ENCODE measurements at places on chromosomes 1 and 21.
A peak's percentile ranks its signal among the peaks of the same experiment; 100 is the strongest.

DNA sequence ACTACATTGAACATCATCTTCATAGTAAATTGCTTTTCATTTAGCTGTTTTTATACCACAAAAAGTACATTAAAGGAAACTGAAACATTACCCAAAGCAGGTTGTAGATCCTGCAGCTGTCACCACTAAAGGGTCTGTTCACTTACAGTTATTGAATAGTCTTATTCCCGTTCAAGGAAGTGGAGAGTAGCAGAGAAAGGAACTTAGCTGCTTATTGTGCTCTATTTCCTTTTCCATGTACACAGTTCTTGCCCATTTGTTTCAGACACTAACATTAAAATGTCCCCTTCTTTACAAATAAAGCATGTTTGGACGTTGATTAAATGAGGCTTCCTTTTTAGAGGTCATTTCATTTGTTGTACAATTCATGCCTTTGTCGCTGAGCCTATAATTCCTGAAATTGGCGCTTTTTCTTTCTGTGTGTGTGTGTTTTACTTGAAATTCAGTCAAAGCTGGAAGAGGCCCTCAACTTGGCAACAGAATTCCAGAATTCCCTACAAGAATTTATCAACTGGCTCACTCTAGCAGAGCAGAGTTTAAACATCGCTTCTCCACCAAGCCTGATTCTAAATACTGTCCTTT lies 44.4 kb upstream of the BMP8A start:
- no peak overlapping the region for H3K27ac ChIP-seq
- no peak for DNase-seq
- peaks cover 12% of the 10 kb centered on the region for H3K4me1 ChIP-seq
- H3K36me3 ChIP-seq, result peaks cover 2% of the 10 kb centered on the region
- H3K4me3 ChIP-seq, result no peak overlapping the region

DNA sequence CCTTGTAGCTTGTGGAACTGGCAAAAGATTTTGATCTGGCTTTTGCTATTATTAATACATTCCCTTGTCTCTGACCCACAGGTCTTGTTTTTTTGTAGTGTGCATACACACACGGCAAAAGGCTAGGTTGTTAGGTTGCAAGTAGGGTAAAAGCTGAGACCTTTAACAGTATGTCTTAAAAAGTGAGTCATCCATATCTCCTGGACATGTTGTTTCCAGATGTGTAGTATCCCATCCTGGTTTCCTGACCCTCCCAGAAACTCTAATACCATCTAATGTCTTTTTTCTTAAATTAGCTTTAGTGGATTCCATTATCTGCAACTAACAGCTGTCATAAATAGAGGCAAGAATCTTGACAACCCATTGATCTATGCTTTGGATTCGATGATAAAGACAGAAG lies 14.7 kb downstream of the OVGP1 start:
- H3K36me3 ChIP-seq, result no peaks in the 10 kb centered on the region
- peaks cover 6% of the 10 kb centered on the region for H3K4me1 ChIP-seq
- H3K27ac ChIP-seq, result no peak overlapping the region

DNA sequence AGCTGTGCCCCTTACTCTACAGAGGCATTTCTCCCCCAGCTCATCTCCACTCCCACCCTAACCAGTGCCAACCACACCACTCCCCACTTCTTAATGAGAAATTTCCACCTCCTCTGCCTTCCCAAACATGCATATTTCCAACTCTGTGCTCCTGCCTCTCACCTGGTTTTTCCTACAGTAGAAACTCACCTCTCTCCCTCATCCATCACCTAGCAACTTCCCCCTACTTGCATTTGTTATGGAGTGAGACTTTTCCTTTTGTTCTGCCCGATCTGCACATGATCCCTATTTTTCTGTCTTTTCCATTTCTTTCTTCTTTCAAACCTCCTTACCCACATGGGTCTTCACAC lies 11.9 kb downstream of the RGS8 start:
- peaks cover 2% of the 10 kb centered on the region for H3K4me1 ChIP-seq
- H3K4me3 ChIP-seq, result no peak overlapping the region
- H3K27ac ChIP-seq, result no peak overlapping the region
- DNase-seq, result no peak
- no peaks in the 10 kb centered on the region for H3K36me3 ChIP-seq

DNA sequence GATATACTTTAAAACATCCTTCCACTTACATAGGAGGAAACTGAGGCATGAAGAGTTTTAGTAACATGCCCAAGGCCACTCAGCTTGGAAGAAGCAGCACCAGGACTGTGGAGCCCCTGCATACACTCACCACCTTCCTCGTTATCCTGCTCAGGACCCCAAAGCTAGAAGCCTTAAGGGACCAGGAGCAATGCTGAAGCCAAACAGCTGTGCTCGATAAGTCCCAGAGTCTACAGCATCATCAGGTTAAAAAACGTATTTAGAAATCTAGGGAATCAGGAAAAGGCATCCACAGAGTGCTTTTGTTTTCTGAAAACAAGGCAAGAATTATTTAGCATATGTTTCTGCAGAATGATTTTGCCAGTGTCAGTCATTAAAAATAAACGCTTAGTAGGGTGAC lies 301.7 kb upstream of the ESRRG start:
- H3K4me3 ChIP-seq, result no peak overlapping the region
- H3K4me1 ChIP-seq, result no peaks in the 10 kb centered on the region
- no peaks in the 10 kb centered on the region for H3K36me3 ChIP-seq

GRCh38 chr1:1037366-1038327 lies 17.7 kb downstream of the AGRN start:
- no peaks in the 10 kb centered on the region for H3K36me3 ChIP-seq
- peaks cover 9% of the 10 kb centered on the region for H3K4me1 ChIP-seq
- DNase-seq, result no peak
- H3K4me3 ChIP-seq, result no peak overlapping the region
- H3K27ac ChIP-seq, result no peak overlapping the region
- no peaks in the 10 kb centered on the region for H3K27me3 ChIP-seq

DNA sequence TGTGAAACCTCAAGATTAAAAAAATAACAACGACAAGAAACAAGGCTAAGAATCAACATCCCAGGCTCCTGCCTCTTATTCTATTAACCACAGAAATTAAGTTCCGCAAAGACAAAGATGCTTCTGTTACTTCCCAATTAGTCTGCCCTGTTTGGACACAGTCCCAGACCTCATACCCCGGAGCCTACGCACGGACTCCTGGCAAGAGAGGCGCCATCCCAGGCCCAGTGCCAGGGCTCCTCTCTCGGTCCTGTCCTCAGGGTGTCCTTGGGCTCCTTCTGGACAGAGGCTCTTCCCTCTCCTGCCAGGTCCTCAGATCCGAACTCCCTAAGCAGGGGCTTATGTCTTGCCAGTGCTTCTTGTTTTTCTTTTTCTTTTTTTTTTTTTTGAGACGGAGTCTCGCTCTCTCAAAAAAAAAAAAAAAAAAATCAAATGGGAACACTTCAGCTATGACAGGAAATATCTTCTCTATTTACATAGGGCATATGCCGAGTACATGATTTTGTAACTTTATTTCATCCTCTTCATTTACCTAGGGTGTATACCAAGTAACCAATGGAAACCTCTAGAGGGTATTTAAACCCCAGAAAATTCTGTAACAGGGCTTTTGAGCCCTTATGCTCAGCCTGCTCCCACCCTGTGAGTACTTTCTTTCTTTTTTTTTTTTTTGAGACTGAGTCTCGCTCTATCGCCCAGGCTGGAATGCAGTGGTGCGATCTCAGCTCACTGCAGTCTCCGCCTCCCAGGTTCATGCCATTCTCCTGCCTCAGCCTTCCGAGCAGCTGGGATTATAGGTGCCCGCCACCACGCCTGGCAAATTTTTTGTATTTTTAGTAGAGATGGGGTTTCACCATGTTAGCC lies 11.7 kb upstream of the ENO1 start:
- H3K4me3 ChIP-seq, result peak overlapping the region; percentile 17
- no peaks in the 10 kb centered on the region for H3K36me3 ChIP-seq
- no peaks in the 10 kb centered on the region for H3K4me1 ChIP-seq
- H3K27me3 ChIP-seq, result no peaks in the 10 kb centered on the region
- DNase-seq, result peak; percentile 85

GRCh38 chr1:176195547-176195946 lies 11.5 kb downstream of the COP1 start:
- H3K4me1 ChIP-seq, result peaks cover 1% of the 10 kb centered on the region
- no peak for DNase-seq
- H3K27ac ChIP-seq, result no peak overlapping the region
- H3K4me3 ChIP-seq, result no peak overlapping the region

GRCh38 chr1:47396671-47397196 lies 19.4 kb upstream of the FOXE3 start:
- no peak overlapping the region for H3K27ac ChIP-seq
- no peak overlapping the region for H3K4me3 ChIP-seq
- no peaks in the 10 kb centered on the region for H3K27me3 ChIP-seq
- H3K36me3 ChIP-seq, result no peaks in the 10 kb centered on the region
- DNase-seq, result no peak

DNA sequence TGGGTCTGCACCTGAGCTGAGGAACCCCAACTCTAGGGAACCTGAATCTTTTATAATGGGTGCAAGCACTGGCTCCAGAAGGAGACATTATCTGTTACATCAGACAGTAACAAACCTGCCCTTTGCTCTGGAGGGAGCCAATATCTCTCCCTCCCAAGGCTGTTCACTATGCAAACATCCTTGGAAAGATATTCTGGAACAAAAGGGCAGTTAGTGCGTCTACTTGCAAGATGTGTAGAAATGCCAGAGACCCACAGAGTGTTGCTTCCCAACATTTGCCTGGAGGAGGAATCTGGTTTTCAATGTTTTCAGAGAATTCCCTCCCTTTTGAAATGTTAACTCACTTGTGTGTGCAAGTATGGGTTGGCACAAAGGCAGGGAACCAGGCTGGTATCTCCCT lies 31.9 kb downstream of the UMODL1 start:
- H3K27me3 ChIP-seq, result no peaks in the 10 kb centered on the region
- no peaks in the 10 kb centered on the region for H3K36me3 ChIP-seq
- H3K27ac ChIP-seq, result no peak overlapping the region
- DNase-seq, result no peak

- no peaks in the 10 kb centered on the region for H3K27me3 ChIP-seq
- peak; percentile 55 for DNase-seq
- no peaks in the 10 kb centered on the region for H3K36me3 ChIP-seq
- H3K27ac ChIP-seq, result peak overlapping the region; percentile 34
- H3K4me1 ChIP-seq, result peaks cover 7% of the 10 kb centered on the region
These were observed 690.4 kb downstream of the USP25 start for GRCh38 chr21:16420031-16420724.

GRCh38 chr1:72483846-72484357 lies 201.6 kb upstream of the NEGR1 start:
- H3K4me3 ChIP-seq, result no peak overlapping the region
- no peaks in the 10 kb centered on the region for H3K36me3 ChIP-seq
- no peak overlapping the region for H3K27ac ChIP-seq
- DNase-seq, result no peak
- no peaks in the 10 kb centered on the region for H3K4me1 ChIP-seq
- H3K27me3 ChIP-seq, result no peaks in the 10 kb centered on the region

GRCh38 chr1:45266151-45266801 lies 59.9 kb upstream of the ZSWIM5 start:
- H3K27me3 ChIP-seq, result no peaks in the 10 kb centered on the region
- DNase-seq, result peak; percentile 87
- no peaks in the 10 kb centered on the region for H3K36me3 ChIP-seq

DNA sequence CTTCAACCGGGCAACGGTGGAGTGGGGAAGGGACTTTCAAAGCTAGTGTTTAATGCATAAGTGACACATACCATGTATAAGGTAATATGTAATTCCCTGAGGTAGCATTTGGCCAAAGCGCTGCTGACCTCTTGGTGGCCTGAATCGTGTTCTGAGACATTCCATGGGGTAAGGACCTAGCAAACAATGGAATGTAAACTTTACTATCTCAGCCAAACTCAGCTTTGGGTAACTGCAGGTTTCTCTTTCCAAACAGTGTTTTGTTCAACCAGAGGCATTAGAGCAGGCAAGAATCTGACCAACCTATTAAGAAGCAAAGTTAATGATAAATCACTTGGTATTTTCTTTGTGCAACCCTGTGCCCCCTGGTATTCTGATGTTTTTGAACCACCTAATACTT lies 22.0 kb downstream of the TGFB2 start:
- no peaks in the 10 kb centered on the region for H3K27me3 ChIP-seq
- no peak overlapping the region for H3K4me3 ChIP-seq
- peaks cover 24% of the 10 kb centered on the region for H3K4me1 ChIP-seq
- H3K36me3 ChIP-seq, result no peaks in the 10 kb centered on the region

- no peaks in the 10 kb centered on the region for H3K27me3 ChIP-seq
- no peaks in the 10 kb centered on the region for H3K36me3 ChIP-seq
- H3K27ac ChIP-seq, result no peak overlapping the region
- no peaks in the 10 kb centered on the region for H3K4me1 ChIP-seq
- no peak overlapping the region for H3K4me3 ChIP-seq
These were observed 78.2 kb upstream of the TENT5C start for GRCh38 chr1:117527566-117528102.

DNA sequence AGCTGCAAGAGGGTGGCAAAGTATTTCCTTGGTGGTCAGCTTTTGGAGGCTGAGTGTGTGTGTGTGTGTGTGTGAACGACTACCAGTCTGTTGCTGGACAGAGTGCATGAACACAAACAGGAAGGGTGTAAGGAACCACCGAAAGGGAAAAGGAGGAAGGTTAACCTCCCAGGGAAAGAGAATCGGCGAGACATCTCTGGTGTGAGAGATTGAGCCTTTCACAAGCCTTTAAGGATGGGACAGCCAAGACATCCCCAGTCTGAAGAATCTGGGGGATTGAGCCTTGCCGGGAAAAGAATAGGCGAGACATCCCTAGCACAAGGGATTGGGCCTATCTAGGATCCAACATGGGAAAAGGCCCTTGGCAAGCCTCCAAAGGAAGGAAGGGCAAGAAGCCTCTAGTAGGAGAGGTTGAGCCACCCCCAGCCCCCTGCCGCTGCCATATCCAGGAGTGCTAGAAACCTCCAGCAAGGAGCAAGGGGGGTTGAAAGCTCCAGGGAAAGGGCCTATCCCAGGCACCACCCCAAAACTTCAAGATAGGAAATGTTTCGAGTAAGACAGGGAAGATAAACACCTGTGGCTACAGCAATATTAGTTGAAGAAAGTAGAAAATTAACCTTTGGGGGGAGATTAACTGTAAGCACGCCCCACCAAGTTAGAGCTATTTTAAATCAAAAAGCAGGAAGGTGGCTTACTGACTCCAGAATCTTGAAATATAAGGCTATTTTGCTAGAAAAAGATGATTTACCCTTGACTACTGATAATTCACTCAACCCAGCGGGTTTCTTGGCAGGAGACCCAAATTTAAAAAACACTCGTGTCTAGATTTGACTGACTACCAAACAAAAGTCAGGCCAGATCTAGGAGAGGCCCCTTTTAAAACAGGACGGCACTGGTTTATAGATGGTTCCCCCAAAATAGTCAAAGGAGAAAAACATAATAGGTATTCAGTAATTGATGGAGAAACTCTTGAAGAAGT lies 3.2 kb downstream of the TEX50 start:
- H3K36me3 ChIP-seq, result no peaks in the 10 kb centered on the region
- no peaks in the 10 kb centered on the region for H3K27me3 ChIP-seq
- peaks cover 1% of the 10 kb centered on the region for H3K4me1 ChIP-seq
- H3K4me3 ChIP-seq, result no peak overlapping the region

Measured in ovary (tissue), 10 donors.